ENCODE measurements at places on chromosomes 7 and 10. TPM values are rescaled to one million over a fixed set of nuclear protein-coding genes. Genes with fewer than 3 reads are reported as not detected.

- DNase-seq: peak; percentile 41
Measured at GRCh38 chr10:69087590-69088470, at the start of gene SRGN. TSS of gene SRGN (plus strand) at chr10:69088103. CDS start at chr10:69088158, 55 bp downstream.

VSIR gene
- 127 TPM for total RNA-seq

DNA sequence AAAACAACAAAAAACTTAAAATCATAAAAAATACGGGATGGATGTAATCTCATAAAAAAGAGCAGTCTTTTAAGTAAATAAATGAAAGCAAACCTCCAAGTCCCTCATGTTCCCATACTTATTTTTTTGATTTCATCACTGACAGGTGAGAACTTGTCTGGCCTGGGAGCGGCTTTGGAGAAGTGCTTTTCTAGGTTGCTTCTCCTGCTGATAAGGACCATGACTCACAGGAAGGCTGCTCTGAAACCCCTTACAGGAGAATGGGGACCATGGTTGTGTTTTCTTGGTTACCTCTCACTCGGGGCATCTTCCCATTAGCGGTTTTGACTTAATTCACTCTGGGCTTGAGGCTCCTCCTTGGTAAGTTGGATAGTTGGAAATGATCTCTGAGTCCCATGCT lies 237.4 kb downstream of the CAMK1D start:
- DNase-seq: no peak

GRCh38 chr7:157719705-157720655 lies 383.2 kb downstream of the DNAJB6 start:
- no peak for DNase-seq

DNA sequence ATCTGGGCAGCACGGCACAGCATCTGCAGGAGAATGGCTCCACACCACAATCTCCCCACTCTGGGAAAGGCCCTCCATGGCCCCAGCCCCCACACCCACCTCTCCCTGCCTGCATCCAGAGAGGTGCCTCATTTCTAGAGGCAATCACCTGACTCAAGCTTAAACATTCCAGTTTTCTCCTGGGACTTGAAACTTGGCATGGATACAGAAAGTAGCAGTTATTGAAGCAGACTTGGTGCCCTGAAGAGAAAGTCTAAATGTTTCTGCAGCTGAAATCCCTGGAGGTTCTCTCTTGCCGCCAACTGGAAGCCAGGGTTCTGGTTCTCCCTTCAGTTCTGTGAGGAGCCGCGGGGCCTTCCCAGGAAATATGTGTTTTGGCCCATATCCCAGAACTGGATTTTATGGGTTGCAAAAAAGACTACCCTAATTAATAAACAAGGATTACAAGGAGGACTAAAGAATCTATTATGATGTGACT lies 122.8 kb downstream of the SKIDA1 start:
- no peak for DNase-seq

SDHAF3 gene
- 20.3 TPM for total RNA-seq

C10orf53 gene
- total RNA-seq: not detected

GRCh38 chr10:5396556-5397300 lies 7.9 kb downstream of the TUBAL3 start:
- no peak for DNase-seq

DNA sequence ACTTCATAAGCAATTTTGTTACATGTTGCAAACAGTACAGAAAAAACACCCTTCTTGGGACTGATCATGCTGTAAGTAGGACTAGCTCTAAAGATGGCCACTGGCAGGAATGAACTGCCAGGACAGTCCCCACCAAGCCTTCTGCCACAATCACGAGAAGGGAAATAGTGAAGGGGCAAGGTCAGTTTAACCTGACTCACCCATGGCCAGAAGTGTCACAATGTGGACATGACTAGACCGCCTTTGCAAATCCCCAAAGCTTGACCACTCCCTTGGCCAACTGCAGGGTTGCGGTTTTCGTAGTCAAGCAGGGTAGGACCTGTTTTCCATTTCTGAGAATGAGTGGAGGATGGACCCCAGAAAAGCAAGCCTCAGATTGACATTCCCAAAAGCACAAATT lies 19.4 kb upstream of the FRAT2 start:
- no peak for DNase-seq

DNA sequence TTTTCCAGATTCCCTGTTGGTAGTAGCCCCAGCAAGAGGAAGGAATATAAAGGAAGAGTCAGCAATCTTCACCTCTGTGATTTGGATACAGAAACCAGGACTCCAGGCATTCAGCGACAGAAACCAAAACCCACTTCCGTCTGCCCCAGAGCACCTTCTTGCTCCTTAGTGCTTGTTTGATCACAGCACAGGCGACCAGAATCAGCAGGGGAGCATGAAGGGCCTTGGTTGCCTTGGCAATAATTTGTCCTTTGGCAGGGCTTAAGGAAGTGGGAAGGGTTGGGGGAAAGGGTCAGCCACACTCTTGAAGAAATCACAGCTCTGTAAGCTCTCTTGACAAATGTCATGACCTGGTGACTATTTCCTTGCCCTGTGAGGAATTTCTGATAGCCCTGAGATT lies 379.6 kb downstream of the OTUD1 start:
- DNase-seq: no peak

GRCh38 chr10:105827133-105827532 lies 1186.0 kb downstream of the SORCS3 start:
- no peak for DNase-seq

CHST3 gene
- 18.5 TPM for total RNA-seq

DNA sequence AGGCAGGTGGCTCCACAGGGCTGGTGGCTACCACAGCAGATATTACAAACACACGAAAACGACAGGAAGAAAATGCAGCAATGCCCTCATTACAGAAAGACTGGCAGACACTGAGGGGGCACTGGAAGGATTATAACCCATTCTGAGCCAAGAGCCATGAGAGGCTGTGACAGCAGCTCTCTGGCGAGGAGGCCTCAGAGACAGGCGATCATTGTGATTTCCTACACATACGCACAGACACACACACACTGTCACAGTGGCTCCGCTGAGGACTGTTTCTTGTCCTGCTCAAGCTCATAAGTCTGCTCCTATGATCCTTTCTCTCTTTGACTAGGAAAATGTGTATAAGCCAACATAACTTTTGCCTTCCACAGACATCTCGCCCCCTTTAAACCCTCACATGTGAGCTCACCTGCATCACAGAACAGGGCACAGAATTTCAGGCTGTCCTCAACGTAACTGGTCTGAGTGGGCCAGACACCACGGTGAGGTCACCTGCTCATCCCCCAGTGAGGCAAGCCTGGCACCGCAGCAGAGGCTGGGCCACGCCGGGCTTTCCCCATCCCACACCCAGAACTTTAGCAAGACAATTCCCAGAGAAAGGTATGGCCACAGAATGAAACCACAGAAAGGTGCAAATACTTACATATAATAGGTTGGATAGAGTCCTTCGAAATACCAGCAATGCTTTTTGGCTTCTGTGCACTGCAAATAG lies 51.7 kb downstream of the VOPP1 start:
- DNase-seq: no peak

GRCh38 chr10:131635564-131636015 lies 265.2 kb upstream of the PPP2R2D start:
- DNase-seq: no peak

ZNF775 gene
- 3.0 TPM for total RNA-seq

DNA sequence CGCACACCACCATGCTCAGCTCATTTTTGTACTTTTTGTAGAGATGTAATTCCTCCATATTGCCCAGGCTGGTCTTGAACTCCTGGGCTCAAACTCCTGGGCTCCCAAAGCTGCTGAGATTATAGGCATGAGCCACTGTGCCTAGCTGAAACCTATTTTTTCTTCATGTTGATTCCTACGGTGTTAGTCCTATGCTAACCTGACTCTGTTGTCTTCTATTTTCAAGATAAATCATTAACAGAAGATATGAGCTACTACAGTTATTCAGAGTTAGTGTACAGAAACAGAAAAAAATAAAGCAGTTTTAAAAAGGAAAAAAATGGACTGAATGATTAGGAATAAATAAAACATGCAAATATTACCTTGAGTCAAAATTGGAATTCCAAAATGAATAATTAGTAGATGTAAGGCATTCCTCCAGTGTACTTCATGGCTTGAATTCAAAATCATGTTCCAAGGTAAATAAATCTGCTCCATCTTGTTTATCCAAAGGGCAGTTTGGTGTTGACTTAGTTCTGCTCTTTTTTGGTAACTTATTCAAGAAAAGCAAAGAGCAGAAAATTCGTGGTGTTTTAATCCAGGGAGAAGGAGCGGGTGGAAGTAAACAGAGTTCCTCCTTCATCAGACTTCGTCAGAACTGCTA lies 185.8 kb downstream of the CACNB2 start:
- no peak for DNase-seq

DNA sequence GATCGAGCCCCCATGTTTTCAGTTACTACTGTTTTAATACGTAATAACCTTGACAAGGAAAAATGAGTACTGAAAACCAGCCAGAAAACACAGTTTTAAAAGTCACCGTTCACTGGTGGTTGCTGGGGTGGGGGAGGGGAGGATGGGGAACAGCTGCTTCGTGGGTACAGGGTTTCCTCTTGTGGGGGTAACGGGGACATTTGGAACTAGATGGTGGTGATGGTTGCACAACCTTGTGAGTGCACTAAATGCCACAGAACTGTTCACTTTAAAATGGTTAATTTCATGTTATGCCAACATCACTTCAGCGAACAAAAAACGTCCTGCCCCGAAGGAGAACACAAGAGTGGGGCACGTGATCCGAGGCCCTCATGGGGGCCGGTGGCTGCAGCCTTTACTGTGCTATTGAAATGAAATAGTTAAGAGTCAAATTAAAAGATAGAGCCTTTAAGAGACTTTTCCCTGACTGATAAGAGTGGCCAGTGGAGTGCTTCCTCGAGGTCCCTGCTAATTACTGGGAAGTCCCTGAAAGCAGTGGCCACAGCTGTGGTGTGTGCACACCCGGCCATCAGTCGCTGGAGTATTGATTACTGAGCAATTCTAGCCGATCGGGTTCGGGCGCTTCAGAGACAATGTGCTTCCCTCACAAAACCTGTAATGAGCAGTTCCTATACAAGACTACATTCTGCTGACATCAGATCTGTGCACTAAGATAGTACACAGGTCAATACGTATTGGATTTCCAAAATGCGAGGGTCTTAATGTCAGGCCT lies 80.3 kb downstream of the EBF3 start:
- DNase-seq: no peak

All from left ventricle myocardium superior (tissue), 1 donor.